OCI-LY7 (cell line): ENCODE measurements at places on chromosomes 4 and X. TPM values are rescaled to one million over a fixed set of nuclear protein-coding genes. Genes with fewer than 3 reads are reported as not detected.

- DNase-seq: no peak
Measured at GRCh38 chrX:27598312-27598711, 8.2 kb downstream of the DCAF8L2 start.

DNA sequence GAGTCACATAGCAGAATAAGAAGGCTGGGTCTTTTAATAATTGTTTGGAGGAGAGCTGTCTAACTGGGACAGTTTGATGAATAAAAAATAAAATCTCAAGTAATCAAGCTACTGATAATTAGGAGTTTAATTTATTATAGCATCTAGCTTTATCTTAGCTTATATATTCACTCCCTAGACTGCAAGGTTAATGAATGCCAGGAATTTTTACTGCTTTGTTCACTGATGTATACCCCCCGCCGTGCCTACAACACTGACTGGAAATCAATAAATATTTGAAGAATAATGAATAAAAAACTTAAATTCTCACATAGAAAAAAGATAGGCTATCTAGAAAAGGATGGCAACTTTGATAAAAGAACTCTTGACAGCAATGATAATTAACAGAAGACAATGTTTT is 59.7 kb downstream of the IQCM start:
- DNase-seq: no peak

DNA sequence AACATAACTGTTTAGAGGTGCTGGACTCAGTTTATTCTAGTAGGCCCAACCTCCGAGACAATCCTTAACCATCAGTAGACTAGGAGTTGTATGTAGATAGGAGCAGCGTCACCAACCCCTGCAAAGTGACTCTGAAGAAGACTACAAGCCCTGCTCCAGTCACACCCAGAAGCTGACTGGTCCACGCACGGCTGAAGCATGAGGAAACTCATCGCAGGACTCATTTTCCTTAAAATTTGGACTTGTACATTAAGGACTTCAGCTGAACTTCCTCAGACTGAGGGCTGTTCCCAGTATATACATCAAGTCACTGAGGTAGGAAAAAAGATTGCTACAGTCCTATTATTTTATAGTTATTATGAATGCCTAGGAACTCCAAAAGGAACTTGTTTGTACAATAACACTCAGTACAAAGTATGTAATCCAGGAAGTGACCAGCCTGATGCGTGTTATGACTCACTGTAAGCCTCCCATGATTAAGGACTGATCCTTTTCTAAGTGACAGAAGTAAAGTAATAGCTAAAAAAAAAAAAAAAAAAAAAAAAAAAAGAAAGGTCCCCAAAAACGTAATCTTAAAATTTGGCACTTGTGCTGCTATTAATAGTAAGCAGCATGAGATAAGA is 41.6 kb upstream of the UGT2B7 start:
- no peak for DNase-seq

DNA sequence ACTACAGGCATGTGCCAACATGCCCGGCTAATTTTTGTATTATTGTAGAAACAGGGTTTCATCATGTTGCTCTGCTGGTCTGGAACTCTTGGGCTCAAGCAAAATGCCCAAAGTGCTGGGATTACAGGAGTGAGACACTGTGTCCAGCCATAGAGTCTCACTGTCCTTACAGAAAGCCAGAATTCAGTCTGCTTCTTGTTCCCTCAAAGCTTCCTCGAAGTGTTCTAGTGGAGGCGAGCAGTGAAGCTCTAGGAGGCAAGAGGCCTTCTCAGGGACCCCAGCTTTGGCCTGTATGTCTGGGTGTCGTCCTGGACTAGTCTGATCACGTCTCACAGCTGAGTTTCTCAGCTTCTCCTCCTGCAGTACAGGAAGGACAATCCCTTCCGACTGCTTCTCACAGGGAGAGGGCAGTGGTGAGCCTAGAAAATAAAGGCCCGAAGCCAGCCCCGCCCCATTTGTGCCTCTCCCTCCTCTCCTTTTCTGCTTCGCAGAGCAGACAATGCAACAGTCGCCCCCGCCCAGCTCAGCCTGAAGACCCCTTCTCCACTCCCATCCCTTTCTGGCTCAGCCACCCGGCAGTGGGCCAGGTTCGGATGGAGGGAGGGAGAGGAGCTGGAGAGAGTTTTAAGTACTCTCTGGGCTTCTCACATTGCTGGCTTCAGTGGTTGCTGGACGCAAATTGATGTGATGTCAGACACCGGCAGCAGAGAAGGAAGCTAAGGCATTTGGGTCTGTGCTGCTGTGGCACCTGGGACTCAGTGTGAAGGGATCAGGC is 11.1 kb upstream of the FAM3A start:
- peak; percentile 80 for DNase-seq

GRCh38 chrX:130485870-130486269 is 84.1 kb downstream of the RBMX2 start:
- DNase-seq: no peak

DNA sequence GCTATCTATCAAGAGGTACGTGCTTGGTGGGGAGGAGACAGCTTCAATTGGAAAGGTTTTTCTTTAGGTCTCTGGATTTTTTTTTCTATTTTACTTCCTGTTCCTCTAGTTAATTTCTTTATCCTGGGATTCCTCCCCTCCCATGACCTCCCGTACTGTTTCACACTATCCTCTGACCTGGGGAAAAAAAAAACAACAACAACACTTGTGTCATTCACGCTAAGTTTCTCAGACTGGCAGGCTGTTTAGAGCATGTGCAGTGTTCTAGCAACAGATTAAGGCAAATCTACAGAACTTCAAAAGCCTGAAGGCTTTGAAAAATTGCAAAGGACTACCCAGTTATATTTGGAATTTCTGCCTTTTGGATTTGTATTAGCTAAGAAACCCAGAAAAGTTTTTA is 358.4 kb downstream of the ARHGAP24 start:
- no peak for DNase-seq

DNA sequence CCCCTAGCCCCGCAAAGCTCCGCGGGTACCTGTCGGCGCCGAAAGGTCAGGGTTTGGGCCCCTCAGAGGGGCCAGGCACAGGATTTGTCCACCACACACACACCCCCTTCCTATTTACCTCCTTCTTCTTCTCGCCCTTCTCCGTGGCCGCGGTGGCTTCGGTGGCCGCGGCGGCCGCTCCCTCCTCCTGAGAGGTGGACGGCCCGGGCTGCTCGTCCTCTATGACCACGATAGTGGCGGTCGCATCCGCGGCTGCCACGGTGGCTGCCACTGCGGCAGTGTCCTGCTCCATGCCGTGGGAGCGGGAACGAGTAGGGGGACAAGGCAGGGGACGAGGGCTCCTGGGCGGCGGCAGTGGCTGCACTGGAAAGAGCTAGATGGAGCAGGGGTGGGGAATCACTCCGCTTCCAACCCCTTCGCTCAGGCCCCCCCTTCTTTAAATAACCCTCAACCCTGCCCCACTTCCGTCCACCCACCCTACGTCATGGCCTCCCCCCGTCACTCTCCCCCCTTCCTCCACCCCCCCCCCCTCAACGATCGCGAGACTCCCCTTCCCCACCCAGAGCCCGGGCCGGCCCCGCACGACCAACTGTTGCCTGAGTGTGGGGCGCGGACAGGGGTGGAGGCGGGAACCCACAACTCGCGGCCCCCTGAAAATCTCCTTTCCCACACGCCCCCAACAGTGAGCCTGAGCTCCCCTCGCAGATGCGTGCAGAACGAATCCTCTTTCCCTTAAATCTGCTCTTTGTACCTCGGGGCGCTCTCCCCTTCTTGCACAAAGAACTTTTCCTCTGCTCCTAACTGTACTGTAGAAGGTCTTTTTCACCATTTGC is at the start of gene SMARCA1:
SMARCA1 (minus strand) TSS at position 412 of the 833 bp plus-strand sequence; CDS start at position 292, 120 bp downstream.
- no peak for DNase-seq

The ZNF157 gene
- total RNA-seq: 1.4 and 1.7 TPM in 2 replicates
